ENCODE measurements at places on chromosomes 6 and 20. TPM values are rescaled to one million over a fixed set of nuclear protein-coding genes. Genes with fewer than 3 reads are reported as not detected.

GRM4 gene
- polyA plus RNA-seq: 0.56 TPM

DNA sequence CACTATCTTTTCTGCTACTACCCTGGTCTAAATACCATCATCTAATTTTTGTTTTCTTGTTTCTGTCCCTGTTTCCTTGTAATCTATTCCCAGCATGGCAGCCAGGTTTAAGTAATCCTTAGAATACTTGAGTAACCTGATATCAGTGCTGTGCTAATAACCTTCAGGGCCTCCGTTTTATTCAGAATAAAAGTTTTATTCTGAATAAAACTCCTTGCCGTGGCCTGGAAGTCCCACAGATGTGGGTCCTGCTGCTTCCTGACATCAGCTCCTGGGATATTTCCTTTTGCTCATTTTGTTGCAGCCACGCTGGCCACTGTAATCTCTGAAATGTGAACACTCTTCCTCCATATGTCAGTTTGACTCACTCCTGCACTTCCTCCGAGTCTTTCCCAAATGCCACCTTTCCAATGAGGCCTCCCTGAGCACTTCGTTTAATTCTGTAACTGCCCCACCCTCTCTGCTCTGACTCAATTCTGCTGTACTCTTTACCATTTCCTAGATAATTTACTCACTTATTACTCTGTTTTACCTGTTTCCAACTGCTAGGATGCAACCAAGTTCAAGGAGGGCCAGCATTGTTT lies 114.0 kb upstream of the FOXA2 start:
- DNase-seq: no peak

GRCh38 chr6:14001329-14002012 lies 76.7 kb downstream of the RNF182 start:
- no peak for DNase-seq

GRCh38 chr6:27980111-27980510 lies 23.1 kb downstream of the OR2B6 start:
- no peak for DNase-seq

GRCh38 chr6:9437836-9438235 lies 977.0 kb downstream of the TFAP2A start:
- DNase-seq: no peak

- no peak for DNase-seq
These were observed 26.7 kb downstream of the IYD start for GRCh38 chr6:150395388-150396009.

DNA sequence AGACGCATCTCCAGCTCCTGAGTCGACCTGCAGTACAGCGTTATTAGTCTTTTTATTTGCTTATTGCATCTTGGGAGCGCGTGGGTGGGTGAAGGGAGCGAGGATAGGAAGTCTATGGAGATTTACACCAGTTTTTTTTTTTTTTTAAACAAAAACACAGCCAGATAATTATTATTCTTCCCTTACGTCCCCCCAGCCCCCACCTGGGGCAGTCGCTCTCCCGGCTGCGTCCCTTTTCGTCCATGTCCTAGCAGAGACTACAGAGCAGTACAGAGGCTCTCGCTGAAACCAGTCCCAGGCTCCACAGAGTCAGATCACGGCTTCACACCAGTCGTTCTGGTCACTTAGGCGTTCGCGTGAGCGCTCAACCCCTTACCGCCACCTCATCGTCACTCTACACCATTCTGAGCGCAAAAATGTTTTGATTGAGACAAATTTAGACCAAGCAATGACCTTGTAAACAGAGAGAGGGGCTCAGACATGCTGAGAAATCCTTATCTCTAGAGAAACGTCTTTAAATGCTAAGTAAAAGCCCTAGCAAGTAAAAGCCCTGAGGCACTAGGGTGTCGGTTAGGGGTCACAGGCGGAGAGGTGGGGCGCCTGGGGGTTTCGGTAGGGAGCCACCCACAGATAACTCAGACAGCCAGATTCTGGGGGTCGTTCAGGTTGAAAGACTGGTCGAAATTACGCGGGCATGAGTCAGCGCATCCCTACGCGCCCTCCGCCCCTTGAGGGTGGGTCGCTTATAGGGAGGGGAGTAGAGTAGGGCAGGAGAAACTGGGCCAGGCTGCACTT lies 975 bp upstream of the PPT2 start:
- DNase-seq: no peak

All from left renal cortex interstitium (tissue), 4 donors.